CD8-positive, alpha-beta memory T cell (primary cell): ENCODE measurements at places on chromosomes 1 and 21.
A peak's percentile ranks its signal among the peaks of the same experiment; 100 is the strongest.

- DNase-seq: no peak
These were observed 82.2 kb downstream of the MDM4 start for GRCh38 chr1:204598319-204598969.

- peak; percentile 25 for DNase-seq
These were observed 13.5 kb upstream of the TNFRSF1B start for GRCh38 chr1:12153181-12153785.

DNA sequence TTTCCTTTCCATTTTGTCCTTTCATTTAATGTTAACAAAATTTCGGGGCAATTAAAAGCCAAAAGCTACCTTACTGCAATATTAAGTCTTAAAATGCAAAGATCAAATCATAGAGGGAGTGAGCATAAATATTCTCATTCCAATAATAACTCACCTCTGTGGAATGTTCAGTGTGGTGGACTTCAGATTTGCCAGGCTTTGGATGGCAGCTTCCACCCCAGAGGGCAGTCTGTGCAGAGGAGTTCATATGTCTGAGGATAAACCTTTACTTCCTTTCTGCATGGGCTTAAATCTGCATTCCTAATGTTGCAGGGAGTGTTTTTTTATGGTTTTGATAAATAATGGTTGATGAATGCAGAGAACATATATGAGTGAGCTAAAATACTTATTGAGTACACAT is 16.3 kb downstream of the KIAA0040 start:
- DNase-seq: no peak

DNA sequence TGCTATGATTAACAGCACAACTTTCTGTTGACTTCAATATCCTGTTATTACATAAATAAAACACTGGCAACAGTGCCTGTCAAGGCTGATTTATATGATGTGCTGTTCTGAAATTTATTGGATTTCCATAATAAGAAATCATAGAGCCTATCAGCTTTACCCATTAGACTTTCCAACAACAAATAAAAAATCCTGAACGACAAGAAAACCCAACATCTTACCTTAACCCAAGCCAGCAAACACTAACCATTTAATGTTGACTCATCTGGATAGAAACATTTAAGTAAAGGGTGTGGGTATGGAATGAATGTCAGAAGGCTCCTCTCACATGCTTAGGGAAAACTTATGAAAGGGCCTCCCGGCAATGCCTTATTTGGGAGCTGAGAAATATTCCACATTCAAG is 165.1 kb downstream of the SLC45A1 start:
- no peak for DNase-seq
